Fibroblast of skin of right quadriceps (primary cell): ENCODE measurements at places on chromosomes 11 and 22.

DNA sequence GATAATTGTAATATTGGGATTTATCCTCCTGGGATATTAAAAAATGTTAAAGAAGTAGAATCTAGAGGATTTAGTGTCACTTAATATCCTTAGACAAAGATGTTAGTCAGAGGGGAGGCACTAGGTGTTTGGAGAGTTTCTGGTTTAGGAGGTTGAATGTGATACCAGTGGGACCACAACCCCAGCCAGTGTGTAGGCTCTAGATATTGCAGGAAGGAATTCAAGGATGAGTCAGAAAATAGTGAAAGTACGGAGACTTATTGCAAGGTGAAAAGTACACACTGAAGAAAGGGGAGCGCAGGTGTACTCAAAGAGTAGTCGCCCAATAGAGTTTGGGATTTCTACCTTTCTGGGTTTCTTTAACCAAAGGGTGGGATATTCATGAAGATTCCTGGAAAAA is 5.7 kb upstream of the TMEM41B start:
- no peak for DNase-seq

DNA sequence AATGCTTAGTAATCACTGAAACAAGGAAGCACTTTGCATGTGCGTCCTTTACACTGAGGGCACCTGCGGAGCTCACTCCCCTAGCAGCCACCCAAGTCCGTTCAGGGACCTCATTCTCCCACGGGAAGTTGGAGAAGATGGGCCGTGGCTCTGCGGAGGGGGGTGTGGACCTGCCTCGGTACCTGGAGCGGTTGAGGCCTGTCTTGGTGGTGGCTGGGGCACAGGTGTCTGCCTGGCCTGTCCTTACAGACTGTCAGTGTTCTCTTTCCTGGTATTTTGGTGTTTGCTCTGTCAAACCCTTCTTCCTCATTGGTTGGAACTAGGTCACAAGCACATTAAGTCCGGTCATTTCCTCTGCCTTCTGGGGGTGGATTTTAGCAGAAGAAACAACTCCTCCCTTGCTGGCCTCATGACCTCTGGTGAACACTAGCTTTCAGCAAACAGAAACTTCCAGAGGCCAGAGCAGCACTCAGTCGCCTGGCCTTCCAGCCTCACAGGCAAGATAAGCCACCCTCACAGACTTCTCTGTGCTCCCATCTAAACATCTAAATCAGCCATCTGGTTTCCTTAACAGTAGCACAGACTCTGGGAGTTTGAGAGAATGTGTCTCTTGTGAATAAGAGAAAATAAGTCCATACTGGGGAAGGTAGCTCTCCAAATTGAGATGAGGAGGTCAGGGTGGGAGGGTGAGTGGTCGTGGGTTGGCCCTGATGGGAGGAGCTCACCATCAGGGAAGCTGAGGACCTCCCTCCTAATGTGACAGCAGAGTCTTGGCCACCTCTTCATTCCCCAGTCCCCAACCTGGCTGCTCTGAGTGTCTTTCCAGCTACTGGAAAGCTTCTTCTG is 8.6 kb downstream of the SNAP29 start:
- no peak for DNase-seq

DNA sequence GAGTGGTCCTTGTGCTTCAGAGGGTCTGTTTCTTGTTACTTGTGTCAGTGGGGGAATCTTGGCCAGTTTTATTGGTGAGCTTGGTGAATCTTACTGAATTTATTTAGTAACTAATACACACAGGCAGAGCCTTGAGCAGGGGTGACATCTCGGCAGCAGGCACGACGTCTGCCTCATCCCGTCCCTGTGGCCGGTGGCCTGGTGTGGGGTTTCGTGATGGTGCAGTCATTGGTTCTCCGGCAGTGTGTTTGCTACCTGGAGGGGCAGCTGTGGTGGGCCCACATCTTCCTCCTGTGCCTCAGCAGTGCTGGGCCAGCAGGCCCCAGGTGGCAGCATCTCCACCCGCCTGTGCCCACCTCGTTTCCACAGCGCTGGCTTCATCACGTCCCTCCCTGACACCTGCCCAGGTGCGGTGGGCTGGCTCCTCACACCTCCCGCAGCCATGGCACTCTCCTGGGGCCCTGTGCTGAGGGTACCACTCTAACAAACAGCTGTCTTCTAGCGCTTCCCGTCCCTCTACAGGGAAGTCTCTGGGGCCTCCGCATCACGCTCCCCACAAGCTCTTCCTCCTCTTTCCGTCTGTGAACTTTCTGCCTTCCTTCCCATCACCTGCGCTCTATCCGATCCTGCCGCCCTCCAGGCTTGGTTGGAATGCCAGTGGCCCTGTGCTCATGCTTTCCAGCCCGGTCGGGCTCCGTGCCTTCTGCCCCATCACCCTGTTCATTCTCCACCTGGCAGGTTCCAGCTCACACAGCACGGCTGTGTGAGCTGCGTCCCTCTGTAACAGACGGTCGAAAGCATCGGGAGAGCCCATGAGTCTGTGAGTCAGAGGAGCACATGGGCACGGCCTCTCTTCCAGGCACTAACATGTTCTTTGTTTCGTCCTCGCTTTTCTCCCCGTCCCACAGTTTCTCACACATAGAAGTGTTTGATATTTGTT is 203.4 kb downstream of the TBC1D22A start:
- DNase-seq, result no peak

- no peak for DNase-seq
These were observed 530.3 kb upstream of the FAT3 start for GRCh38 chr11:91694331-91694730.

- peak; percentile 17 for DNase-seq
These were observed 2.3 kb downstream of the RBX1 start for GRCh38 chr22:40953471-40953870.

- no peak for DNase-seq
These were observed 259.9 kb downstream of the CADM1 start for GRCh38 chr11:115244296-115244695.

GRCh38 chr11:101407324-101407723 is 176.5 kb downstream of the TRPC6 start:
- no peak for DNase-seq

GRCh38 chr11:71197096-71197495 is 55.3 kb downstream of the SHANK2 start:
- DNase-seq, result no peak

DNA sequence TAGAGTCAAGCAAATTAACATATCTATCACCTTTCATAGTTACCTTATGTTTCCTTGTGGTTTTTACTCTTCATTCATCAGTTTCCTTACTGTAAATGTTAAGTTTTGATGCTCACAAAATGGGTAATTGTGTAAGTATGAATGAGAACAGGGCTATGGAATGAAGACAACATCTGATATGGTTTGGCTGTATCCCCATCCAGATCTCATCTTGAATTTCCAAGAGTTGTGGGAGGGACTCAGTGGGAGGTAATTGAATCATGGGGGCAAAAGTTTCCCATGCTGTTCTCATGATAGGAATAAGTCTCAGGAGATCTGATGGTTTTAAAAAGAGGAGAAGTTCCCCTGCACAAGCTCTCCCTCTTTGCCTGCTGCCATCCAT is 107.6 kb downstream of the CCDC34 start:
- DNase-seq, result peak; percentile 96

DNA sequence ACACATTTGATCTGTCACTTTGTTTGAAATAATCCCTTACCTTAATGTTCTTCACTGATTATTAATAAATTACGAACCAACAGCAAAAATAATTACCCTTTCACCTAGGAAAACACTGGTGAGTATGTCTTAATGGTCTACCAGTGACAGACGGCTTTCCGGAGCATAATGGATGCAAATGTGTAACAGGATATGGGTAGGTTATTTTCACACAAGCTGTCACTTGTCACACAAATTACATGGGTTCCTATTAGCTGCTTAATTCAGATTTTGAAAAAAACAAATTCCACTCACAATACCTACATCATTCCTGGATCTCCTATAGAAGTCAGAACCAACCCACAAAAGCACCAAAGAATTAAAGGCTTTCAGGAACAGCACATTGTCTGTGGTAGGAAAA is 127.9 kb downstream of the WT1 start:
- no peak for DNase-seq

DNA sequence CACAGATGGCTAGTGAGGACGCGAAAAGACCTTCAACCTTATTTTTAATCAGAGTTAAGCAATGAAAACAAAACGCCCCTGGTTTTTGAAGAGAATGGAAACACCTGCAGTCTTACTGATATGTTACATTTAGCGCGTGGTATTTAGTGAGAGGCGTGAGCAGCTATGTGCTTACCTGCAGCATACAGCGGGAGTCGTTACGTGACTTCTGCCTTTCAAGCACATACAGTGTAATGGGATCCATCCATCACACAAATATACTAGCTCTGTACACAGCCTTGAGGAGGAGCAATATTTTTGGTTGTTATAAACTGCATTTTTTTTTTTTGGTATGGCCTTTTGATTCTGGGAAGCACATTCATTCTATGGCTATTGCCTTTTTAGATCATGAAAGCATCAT is 5.5 kb downstream of the KRTAP5-2 start:
- DNase-seq, result no peak

DNA sequence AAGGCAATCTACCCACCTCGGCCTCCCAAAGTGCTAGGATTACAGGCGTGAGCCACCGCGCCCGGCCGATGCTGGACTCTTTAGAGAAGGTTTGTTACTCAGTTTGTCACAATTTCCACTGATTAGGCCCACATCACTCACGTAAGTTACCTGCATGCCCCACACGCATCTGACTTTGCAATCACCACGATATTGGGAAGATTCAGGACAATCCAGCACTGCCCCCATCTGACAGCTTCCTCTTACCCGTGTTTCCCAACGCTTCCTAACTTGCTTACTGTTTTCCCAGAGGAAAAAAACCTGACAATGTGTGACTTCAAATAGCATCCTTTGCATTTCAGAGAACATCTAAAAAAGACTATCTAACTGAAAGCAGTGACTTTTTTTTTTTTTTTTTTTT is 21.8 kb upstream of the EIF3M start:
- DNase-seq, result no peak

GRCh38 chr11:115085461-115086210 is 407.3 kb downstream of the NXPE2 start:
- no peak for DNase-seq

- peak; percentile 30 for DNase-seq
These were observed 8.3 kb downstream of the SEC14L6 start for GRCh38 chr22:30538280-30538679.

GRCh38 chr11:126683766-126684728 is 316.5 kb downstream of the KIRREL3 start:
- DNase-seq, result no peak

DNA sequence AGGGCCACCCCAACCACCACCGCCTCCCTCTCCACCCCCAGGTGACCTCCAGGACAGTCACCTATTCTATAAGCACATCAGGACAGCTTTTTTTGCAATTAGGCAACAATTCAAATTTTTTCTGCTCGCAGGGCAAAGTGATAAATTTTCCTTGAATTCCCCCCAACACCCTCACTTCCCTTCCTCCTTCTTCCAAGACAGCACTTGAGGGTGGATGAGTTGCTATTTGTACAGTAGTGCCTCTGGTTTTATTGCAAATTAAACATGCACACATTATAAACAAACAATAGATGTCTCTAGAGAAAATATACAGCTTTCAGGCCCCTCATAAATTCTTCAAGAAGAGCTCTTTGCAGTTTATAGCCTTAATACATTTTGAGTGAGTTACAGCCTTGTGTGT is 80.9 kb upstream of the USP47 start:
- DNase-seq, result no peak

- DNase-seq, result peak; percentile 69
These were observed 15.2 kb upstream of the EIF3D start for GRCh38 chr22:36544107-36544620.

DNA sequence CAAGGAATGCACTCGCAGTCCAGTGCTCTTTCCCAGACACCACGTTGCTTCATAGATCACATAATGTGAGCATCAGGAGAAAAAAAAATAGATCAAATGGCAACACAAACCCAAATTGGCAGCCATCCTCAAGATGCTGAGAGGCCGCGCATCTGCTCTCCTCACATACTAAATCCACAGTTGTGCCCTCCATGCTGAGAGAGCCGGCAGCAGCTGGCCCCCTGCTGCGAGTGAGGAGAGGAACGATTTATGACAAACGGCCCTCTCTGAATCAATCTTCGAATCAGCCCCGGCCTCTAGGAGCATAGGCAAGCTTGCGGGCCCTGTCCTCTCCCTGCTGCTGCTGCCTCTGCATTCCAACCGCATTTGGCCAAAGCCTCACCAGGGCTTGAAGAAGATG is 159.9 kb upstream of the TENM4 start:
- DNase-seq, result peak; percentile 72

- no peak for DNase-seq
These were observed 47.5 kb downstream of the CDKN1C start for GRCh38 chr11:2838091-2838490.

DNA sequence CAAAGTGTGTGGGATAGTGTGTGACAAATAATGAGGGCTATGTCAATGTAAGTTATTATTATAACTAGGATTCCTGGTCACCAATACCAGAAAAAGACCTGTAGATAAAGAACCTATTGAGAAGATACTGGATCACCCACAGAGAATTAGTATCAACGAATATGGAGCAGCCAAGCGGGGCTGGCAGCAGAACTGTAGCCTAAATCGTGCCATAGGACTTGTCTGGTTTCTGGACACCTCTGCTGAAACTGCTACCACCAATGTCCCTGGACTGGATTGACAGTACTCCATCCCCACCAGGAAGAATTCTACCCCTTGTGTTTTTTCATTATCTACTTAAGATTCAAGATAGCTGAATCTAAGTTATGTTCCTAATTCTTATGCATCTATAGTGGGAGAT is 30.3 kb upstream of the PAX6 start:
- DNase-seq, result no peak
